NCI-H1694 (cell line): ENCODE measurements at places on chromosomes 7 and 10.

GRCh38 chr7:152894295-152895170, 135.0 kb downstream of the ACTR3B start:
- DNase-seq = no peak

GRCh38 chr10:113854761-113855588, 514 bp downstream of the NHLRC2 start:
- no peak for DNase-seq

GRCh38 chr7:116259871-116260440, 49.6 kb downstream of the TES start:
- no peak for DNase-seq

GRCh38 chr7:15561835-15562234, at the start of gene AGMO:
Gene AGMO (minus strand): TSS chr7:15562015.
- no peak for DNase-seq

GRCh38 chr7:159103382-159104187, 41.1 kb downstream of the VIPR2 start:
- no peak for DNase-seq

DNA sequence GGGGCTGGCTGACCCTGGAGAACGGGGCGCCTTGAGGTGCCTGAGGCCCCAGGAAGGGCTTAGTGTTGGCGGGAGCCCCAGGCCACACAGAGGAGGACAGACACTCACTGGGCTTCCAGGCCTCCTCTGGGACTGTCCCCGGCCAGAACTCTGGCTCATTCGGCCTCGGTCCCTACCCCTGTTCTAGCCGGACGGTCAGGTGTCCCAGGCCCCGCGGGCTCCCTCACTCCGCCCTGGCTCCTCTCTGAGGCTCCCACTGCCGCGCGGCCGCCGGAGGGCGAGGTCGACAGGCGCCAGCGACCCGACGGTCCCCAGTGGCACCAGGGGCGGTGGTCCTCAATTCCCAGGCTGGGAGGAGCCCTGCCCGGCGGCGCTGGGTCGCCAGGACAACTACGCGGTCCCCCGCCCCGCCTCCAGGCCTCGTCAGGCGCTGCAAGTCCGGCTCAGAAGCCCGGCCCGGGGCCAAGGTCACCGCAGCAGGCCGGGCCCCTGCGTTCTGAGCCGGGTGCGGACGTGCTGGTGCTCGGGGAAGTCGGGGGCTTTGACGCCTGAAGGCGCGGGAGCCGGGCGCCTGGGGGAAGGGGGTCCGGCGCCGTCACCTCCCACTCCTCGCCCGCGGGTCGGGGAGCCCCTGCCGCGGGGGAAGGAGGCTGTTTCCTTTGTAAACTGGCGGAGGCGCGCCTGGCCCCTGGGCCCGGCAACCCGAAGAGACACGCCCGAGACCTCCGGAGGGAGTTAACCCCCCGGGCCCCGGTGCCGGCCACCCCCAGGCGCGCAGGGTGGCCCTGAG, 1.1 kb upstream of the PWWP2B start:
- no peak for DNase-seq

DNA sequence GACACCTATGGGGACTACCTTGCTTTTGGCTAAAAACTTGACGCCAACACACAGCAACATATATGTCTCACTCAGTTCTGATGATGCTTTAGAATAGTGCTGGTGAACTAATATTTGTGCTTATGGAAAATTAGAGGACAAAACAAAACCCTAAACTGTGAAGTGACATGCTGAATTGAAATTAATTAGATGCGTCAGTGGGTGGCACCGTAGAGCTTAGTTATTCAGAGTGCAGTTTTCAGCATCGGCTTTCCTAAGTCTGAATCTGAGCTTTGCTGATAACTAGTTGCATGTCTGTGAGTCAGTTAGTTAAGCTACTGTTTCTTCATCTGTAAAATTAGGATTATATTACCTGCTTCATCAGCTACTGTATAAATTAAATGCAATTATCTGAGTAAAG, 245.0 kb upstream of the SORCS1 start:
- DNase-seq = peak; percentile 7

- no peak for DNase-seq
Observed at GRCh38 chr7:25006276-25006675, 26.3 kb upstream of the OSBPL3 start.

GRCh38 chr10:43204042-43204942, 62.6 kb downstream of the RASGEF1A start:
- DNase-seq = no peak

DNA sequence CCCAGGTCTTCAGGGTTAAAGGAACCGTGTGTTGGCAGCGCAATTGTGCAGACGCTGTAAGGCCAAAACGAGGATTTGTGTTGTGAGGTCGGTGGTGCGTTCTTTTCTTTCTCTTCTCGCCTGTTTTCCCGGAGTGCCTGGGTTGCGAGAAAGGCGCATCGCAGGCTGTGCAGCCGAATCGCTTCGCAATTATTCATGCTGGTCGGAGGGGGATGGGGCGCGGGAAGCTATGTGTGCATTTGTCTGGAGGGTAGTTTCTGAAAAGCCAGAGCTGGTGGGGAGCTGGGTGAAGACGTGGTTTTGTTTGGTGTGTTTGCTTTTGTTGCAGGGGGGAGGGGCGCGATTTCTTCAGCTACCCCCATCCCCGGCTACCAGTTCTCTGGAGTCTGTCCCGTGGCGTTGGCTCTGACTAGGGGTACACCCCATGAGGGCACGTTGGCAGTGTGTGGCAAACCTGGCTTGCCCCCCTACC, 2.1 kb downstream of the MXI1 start:
- no peak for DNase-seq

DNA sequence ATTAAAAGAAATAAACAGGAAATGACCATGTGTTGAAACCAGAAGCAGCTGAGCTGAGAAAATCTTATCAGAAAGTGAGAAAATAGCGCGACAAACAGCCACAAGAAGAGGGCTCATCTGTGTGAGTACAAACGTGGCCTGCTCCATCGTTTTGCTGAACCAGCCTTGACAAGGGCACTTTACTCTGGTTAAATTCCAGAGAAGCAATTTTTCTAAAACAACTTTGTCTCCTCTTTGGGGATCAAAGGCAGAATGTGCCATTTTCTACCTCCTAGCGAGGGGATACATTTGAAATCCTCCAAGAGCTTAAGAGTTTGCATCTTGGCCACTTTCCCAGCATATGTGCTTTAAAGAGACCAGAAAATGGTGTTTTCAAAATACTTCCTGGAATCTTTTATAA, 51.3 kb upstream of the VIPR2 start:
- DNase-seq = no peak

DNA sequence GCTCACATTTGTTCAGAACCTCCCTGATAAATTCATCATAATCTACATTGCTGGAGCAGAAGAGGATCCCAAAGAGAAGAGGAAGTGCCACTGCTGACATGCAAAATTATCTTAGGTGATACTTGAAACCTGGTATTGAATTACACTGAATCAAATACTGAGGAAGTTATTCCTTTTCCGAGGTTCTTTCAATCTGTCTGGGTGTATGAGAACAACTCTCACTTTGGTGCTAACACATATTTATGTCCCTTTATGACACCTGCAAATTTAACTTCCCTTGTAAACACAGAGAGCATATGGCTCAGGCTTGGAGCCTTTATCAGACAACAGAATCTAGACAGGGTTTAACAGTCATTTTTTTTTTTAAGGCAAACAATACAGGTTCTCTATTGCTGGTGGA, 131.4 kb downstream of the SRPK2 start:
- no peak for DNase-seq

DNA sequence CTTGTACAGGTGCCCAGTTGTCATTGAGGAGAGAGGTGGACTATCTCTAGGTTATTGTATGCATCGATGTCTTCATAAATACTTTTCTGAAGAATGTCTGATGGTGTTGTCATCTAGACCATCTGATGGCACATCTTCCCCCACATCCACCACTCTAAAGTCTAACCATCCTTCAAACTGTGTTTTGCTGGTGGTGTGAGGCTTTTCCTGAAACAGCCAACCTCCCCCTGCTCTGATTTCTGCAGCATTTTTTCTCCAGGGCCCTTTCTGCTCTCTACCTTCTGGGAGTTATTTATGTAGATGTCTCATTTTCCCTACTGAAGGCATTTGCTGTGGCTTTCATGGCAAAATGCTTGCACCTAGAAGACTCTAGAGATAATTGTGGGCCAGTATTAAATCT, 1.5 kb downstream of the PLCE1 start:
- DNase-seq = no peak
